ENCODE measurements at places on chromosomes 2 and 18.
A peak's percentile ranks its signal among the peaks of the same experiment; 100 is the strongest.

DNA sequence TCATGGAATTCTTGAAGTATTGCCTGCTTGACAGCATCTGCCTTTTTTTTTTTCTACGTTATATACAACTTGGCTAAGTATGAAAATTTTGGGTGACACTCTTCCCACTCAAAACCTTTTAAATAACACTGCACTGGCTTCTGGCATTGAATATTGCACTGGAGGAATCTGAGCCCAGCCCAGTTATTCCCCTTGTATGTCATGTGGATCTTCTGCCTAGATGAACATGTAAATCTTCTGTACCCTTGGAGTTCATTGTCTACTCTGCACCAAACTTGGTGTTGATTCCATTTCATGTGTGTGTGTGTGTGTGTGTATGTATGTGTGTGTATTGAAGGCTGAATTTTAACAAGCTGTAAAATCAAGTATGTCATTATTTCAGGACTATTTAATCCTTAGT is 59.4 kb downstream of the NAPG start:
- DNase-seq: no peak

DNA sequence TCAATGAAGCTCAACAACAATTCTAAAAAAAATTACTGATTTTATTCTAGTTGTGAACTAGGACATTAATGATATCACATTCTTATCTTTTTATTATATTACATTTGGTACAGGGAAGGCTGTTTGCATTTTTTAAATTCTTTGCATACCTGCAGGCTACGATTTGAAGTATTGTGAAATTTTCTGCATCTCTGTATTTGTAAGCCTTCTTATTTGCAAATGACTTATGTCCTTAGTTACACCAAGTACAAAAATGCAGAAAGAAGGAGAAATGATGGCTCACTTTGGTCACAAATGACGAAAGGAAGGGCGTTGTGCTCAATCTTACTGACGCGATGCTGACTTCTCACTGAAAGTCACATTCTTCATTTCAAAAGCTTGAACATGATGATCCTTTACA is 227.5 kb upstream of the SOX11 start:
- no peak for DNase-seq

- DNase-seq: no peak
Measured at GRCh38 chr2:182228073-182228473, 198.8 kb downstream of the PDE1A start.

DNA sequence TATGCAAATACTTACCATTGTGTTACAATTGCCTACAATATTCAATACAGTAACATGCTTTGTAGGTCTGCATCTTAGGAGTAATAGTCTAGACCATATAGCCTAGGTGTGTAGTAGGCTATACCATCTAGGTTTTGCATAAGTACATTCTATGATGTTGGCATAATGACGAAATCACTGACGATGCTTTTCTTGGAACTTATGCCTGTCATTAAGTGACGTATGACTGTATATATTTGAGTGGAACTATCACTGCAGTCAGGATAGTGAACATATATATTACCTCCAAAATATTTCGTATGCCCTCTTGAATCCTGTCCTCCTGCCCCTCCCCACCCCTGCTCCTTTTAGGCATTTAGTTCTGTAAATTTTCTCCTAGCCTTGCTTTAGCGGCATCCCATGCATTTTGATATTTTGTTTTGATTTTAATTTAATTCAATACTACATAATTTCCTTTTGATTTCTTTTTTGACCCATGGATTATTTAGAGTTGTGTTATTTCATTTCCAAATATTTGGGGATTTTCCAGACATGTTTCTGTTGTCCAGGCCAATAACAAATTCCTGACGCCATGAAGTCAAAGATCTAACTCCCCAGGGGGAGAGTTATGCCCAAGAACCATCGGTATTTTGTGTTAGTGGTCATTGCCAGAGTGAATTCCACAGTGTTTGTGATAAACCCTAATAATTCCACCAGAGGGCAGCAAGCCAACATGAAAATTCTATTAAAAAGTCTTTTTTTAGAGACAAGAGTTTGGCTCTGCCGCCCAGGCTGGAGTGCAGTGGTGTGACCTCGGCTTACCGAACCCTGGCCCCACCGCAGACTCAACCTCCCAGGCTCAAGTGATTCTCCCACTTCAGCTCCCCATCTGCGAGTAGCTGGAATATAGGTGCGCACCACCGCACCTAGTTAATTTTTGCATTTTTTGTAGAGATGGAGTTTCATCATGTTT is 24.2 kb upstream of the CASP8 start:
- DNase-seq: peak; percentile 62

- DNase-seq: no peak
Measured at GRCh38 chr2:26534865-26535662, 57.1 kb upstream of the OTOF start.

DNA sequence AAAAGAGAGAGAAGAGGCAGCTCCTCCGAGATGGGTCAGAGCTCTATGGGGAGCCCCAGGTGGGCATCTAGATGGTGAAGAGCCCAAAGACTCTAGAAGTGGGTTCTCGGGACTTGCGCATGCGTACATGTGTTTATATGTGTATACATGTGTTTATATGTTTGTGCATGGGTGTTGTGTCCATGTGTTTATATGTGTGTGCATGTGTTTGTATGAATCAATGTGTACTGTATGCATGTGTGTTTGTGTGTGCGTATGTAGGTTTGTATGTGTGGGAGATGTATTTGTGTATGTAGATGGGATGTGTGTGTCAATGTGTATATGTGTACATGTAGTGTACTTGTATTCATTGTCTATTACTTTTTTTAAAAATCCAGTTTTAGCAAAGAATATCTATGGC is 25.6 kb downstream of the DNPEP start:
- no peak for DNase-seq

- no peak for DNase-seq
Measured at GRCh38 chr18:48961547-48961946, 10.8 kb upstream of the SMAD7 start.
